ENCODE measurements at places on chromosomes 7 and 10.

DNA sequence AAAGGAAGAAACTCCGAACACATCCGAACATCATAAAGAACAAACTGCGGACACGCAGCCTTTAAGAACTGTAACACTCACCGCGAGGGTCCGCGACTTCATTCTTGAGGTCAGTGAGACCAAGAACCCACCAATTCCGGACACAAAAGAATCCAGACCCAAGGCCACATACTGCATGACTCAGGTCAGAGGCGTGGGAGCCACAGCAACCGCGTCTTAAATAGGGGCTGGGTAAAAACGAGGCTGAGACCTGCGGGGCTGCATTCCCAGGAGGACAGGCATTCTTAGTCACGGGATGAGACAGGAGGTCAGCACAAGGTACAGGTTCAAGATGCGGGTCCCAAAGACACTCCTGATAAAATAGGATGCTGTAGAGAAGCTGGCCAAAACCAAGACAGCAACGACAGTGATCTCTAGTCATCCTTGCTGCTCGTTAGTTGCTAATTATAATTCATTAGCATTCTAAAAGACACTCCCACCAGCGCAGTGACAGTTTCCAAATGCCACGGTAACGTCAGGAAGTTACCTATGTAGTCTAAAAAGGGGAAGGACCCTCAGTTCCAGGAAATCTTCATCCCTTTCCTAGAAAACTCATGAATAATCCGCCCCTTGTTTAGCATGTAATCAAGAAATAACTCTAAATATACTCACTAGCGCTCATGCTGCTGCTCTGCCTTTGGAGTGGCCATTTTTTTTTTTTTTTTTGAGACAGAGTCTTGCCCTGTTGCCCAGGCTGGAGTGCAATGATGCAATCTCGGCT is 19.3 kb downstream of the AP5Z1 start:
- DNase-seq = no peak

DNA sequence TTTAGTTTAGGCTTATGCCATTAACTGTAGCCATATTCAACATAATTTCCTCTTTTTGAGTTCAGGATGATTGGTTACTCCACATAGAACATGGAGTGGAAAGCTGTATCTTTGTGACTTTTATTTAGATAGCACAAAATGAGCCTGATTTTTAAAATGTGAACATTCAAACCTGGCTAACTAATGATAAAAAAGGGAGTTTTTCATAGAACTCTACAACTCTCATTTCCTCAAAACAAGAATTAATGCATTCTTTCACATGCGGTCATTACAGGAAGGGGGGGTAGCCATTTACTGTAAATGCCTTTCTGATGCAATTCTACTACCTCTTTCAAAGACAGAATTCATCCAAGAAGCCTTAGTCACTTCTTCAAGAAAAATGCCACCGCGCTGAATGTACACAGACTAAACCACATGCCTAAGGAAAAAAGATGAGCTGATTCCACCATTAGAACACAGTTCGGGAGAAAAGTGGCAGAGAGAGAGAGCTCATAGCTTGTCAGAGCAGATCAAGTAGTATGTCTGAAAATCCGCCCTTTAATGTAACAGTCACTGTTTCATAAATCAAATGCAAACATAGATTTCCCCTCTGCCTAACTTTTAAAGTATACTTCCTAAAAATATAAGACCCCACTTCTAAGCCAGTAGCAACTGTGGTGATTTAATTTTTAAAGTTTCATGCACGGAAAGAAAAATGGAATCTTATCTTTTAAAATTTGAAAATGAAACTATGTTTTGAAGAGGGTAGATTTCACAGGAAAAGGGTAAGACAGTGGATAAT is 226.4 kb upstream of the KLF14 start:
- no peak for DNase-seq

- no peak for DNase-seq
Observed at GRCh38 chr10:126156012-126156411, 232.3 kb downstream of the ADAM12 start.

GRCh38 chr7:139699640-139700504 is 77.9 kb downstream of the HIPK2 start:
- no peak for DNase-seq

GRCh38 chr7:155187061-155187785 is 110.5 kb upstream of the INSIG1 start:
- DNase-seq = no peak

DNA sequence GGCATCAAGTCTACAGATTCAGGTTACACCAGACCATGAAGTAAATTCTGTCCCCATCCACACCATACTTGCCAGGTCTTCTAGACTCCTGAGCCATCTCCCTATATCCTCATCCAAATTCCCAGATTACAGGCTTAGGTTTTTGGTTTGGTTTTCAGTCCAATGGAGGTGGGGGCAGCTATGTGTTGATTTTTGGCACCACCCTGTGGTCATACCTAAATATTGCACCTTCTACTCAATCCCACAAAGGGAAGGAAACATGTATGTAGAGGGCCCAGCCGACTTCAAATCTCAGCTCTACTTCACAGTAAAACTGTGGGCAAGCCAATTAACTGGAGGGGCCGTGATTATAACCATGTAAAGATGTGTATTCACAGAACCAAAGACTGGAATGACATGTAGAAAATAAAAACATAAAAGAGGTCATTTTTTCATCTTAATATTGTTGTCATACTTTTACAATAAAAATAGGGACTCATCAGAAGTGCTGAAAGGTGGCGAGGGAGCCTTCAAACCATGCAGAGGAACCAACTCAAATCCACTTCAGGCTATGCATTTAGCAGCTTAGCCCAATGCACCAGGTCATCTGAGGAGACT is 19.8 kb downstream of the ERCC6 start:
- peak; percentile 12 for DNase-seq

GRCh38 chr7:18623389-18623788 is 127.8 kb downstream of the HDAC9 start:
- no peak for DNase-seq

- no peak for DNase-seq
Observed at GRCh38 chr10:89659143-89660131, 14.4 kb upstream of the PANK1 start.

DNA sequence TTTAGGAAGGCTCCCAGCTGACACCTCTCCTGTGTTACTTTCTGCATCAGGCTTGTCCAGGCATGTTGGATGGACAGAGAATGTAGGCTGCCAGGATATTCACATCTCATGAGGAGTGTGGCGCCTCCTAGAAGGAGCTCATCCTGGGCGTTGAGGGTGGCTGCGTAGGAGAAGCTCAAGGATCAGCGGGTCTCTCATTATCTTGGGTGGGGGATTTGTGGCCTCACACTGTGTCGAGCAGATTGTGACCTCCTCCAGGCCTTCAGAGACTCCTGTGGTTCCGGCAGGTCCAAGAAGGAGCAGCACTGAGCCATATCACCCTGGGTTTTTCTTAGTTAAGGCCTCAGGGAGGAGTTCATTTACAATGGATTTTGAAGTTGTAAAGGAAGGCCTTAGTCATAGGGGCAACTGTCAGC is 8.7 kb upstream of the COBL start:
- DNase-seq = no peak

DNA sequence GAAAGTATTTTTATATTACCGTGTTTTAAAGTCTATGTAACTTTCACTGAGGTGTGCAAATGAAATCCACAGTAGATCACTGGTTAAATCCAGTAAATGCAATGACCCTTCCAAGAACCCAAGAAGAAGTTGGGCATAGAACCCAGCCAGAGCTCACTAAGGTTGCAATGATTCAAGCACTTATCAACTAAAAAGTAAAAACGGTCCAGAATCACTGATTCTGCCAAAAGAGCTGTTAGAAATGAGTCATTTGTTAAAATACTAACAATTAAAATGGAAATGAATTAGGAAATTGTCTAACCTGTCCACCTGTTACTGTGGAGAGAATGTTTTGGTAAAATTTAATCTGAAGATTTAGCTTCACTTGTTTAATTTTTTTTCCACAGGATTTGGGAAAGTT is 74.4 kb downstream of the ANK3 start:
- no peak for DNase-seq

- DNase-seq = no peak
Observed at GRCh38 chr10:94424714-94425337, 22.5 kb downstream of the TBC1D12 start.
